Renal cortical epithelial cell (primary cell): ENCODE measurements at places on chromosomes 1 and 21.

DNA sequence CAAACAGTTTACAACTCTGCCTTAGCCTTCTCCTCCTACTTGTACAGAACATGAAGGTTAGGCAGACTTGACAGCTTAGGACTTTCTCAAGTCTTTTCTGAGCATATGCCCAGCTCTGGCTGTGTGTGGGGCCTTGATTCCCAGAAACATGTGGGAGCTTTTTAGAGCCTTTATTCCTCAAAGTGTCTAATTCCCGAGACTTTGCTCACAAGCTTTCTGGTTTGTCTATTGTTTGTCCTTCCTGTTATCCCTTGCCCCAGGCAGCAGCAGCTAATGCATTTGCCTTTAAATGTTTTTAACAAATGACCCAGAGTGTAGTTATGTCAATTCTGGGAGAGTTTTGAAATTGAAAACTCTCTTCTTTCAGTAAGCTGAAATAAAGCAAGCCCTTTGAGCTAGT, 29.2 kb downstream of the ST7L start:
- DNase-seq: no peak

DNA sequence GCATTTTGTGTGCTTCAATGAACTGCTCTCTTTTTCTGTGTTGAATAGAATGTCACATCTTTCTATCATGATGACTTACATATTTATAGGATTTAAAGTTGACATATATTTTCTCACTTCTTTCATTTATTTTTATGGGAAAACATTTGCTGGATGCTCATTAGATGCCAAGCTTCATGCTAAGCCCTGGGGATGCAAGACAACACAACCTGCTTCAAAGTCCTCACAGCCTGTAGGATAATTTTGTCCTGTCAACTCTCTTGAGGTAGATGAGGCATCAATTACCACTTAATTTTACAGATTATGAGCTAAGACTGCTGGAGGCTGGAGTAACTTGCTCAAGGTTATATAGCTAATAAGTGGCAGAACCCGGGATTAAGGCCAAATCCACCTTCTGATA, 264.3 kb downstream of the GRIK1 start:
- no peak for DNase-seq

DNA sequence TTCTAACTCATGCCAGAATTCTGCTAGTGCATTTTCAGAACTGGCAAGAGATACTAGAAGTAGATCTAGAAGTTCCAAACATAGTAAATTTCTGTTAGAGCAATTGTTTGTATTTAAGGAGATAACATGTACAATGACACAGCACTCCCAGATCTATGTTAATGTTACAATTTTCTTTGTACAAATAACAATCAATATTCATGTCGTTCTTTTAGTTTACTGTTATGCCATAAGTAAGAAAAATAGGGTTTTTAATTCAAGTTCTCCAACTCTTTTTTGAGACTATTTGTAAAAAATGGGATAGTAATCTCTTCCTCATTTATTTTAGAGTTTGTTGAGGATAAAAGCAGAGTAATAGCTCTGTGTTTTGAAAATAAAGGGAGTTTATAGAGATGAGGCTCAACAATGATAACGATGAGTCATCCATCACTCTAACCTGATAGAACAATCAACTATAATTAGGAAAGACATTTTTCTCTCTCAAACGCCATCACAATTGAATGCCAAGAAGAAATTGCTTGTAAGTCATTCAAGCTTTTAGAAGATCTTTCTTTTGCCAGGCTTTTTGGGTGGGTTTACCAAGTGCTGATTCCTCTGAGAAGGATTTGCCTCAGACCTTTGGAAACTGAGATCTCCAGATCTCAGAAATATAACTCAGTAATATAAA, 638 bp downstream of the CD84 start:
- no peak for DNase-seq

GRCh38 chr1:161185282-161185682, 8.0 kb upstream of the B4GALT3 start:
- DNase-seq: no peak

DNA sequence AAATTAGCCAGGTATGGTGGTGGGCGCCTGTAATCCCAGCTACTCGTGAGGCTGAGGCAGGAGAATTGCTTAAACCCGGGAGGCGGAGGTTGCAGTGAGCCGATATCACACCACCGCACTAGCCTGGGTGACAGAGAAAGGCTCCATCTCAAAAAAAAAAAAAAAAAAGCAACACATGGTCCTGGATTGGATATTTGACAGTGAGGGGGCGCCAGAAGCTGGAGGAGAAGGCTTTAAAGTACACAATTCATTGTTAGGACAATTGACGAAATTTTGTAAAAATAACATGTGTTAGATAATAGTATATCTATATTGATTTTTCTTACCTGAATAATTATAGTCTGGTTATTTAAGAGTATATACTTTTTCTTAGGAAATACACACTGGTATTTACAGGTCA, 50.2 kb upstream of the USP25 start:
- no peak for DNase-seq

GRCh38 chr1:182615468-182616129, 11.4 kb upstream of the RGS16 start:
- no peak for DNase-seq

GRCh38 chr1:47276850-47277249, 37.1 kb downstream of the STIL start:
- DNase-seq: no peak

GRCh38 chr1:22709891-22710700, 543 bp upstream of the EPHB2 start:
- DNase-seq: peak; percentile 28

GRCh38 chr1:25541889-25542658, 1.3 kb upstream of the LDLRAP1 start:
- DNase-seq: no peak

DNA sequence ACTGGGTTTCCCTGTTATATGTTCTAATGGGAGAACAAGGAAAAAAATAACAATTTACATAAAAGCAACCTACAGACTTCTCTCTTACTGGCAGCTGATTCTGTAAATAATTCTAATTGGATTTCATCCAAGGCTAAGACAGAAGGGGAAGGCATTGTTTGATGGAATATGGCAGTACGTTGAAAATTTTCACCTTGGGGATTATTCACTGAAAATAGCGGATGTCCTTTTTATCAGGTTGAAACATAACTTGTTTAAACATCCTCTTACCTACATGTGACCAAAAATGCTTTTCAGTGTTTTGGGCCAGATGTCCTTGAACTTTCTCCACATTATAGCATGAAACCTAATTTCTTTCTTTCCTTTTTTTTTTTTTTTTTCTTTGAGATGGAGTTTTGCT, 24.9 kb downstream of the TSNAX start:
- no peak for DNase-seq

DNA sequence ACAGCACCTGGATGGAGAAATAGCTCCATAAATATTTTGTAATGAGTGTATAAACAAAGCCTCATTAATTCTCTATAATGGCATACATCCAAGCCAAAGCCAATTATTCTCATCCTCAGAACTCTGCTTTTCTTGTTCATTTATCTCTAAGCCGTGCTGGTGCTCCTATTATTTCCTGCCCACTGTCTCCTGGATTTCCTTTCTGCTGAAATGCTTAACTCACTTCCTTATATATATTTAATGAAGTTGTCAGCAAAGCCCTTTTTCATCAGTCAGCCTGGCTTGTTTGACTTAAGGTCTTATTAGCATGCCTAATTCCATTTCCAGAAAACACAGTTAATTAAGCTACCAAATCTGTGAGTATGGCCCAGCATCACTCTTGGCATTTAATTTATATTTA, 93.4 kb downstream of the SLC25A24 start:
- no peak for DNase-seq

GRCh38 chr1:88695781-88696180, 11.7 kb downstream of the PKN2 start:
- DNase-seq: no peak

DNA sequence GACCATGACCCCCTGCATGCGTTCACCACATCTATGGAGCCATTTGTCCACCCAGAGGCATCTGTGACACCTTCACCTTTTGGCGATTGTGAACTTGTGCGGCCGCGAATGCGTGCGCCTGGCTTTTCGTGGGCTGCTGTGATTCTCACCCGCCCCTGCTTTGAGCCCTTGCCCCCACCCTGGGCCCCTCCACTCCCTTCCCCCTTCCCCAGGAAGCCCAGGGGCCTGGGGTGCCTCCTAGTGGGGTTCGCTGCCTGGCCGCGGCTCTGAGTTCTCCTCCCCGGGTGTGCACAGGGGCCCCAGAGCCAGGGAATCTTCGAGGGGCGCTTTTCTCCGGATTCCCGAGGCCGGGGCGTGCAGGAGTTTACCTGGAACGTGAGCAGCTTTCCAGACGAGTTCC, 97.9 kb upstream of the ACTRT2 start:
- no peak for DNase-seq

GRCh38 chr1:55893155-55893554, 678.0 kb upstream of the USP24 start:
- peak; percentile 78 for DNase-seq

DNA sequence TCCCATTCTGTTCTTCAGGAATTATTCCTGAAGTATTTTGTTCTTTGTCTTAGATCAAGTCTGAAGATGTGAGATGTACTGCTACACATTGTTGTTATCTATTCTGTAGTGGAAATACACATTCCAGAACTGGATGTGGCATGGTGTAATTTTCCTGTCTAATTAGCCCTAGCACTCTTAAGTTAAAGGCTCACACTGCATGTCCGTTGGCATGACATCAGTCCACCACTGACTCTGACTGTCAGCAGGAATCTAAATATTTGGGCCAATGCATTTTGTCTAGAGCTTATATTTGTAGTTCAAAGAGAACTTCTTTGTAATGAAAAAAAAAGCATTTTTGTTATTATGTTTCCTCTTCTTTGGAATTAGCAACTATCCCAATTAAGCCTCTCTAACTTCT, 201.0 kb downstream of the S1PR1 start:
- no peak for DNase-seq

DNA sequence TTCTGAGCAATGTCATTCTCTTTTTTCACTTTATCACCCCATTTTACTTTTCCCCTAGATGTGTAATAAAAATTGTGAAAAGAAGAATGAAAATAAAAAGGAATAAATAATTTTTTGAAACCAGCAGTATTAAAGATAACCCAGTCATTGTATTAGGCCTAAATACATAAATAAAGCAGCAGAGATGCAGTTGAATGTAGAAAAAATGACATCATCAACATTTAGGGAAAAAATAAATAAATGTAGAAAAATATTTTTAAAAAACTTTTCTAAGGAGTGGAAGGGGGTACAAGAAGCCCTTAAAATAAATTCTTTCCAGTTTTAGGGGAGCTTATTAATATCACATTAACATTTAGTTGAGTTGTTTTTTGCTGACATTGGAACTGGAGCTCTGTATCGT, 15.3 kb upstream of the ENAH start:
- DNase-seq: no peak
